ENCODE measurements at places on chromosomes 16 and 17.

DNA sequence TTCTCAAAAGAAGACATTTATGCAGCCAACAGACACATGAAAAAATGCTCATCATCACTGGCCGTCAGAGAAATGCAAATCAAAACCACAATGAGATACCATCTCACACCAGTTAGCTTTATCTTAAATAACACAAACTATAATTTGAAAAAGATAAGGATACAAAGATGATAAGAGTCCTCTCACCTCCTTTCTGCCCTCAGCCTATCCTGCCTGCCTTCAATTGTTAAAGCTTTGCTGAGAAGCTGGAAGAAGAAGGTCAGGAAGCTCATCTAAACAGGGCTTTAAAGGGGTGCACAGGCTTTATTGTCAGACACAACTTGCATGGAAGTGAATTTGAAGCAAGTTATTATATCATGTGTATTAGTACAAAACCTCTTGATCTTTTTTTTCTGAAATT lies 676.3 kb upstream of the GOT2 start:
- no peak for DNase-seq

GRCh38 chr16:65222536-65222935 lies 100.7 kb upstream of the CDH11 start:
- DNase-seq: no peak

GRCh38 chr17:43363181-43363925 lies 35.4 kb upstream of the ARL4D start:
- no peak for DNase-seq

- DNase-seq: no peak
Measured at GRCh38 chr16:85046472-85046916, 18.9 kb downstream of the KIAA0513 start.

DNA sequence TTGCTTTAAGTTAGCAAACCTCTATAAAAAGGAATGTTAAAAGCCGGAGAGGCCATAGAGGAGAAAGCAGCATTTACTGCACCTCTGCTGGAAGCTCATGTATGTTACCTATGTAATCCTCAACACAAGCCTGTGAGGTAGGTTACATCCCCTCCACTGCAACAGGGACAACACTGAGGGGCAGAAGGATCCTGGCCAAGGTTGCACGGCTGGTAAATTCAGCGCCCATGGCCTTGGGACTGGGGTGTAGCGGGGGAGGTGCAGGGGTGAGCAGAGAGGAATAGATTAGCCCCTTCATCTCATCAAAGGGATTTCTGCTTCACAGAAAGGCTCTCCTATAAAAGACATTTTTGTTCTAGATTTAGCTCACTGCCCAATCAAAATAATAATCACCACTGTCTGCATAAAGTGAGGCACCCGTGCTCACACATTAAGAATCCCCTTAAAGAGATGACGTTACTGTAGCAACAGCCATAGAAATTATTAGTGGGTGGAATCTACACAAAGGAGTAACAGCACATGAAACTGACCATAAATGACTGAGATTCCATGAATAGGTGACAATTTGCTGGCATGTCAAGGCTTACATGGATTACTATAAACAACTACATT lies 3.3 kb downstream of the ZCCHC14 start:
- DNase-seq: no peak

- DNase-seq: no peak
Measured at GRCh38 chr17:74603037-74603635, 11.1 kb upstream of the CD300LD start.

DNA sequence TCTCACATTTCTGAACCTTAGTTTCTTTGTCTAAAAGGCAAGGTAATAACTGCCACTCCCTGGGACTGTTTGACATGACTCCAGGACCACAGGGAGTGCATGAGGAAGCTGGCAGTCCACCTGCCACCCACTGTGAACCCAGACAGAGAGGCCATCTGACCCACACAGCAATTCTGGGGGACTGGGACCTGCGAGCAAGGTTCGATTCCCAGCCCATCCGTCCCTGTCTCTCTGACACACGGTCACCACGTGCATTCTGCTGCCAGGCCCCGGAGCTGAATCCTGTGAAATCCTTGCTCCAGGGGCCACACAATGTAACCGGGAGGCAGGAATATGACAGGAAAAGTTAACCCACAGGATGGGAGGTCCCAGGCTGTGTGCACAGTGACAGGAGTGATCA lies 218.8 kb upstream of the FOXF1 start:
- DNase-seq: no peak

DNA sequence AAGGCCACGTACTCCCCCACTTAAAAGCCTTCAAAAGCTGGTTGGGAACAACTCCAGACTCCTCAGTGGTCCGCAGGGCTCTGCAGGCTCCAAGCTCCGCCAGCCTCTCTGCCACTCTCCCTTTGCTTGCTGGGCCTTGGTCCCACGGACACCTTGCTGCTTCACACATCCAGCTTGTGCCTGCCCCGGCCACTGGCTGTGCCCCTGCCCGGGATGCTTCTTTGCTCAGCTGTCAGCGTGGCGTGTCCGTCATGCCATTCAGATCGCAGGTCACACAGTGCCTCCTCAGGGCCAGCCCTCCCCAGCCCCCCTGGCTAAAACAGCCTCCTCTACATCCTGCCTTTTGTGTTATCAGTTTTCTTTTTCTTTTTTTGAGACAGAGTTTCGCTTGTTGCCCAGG lies 11.8 kb downstream of the ASPHD1 start:
- no peak for DNase-seq

- DNase-seq: peak; percentile 73
Measured at GRCh38 chr17:34542700-34543336, 36.6 kb upstream of the TMEM132E start.

DNA sequence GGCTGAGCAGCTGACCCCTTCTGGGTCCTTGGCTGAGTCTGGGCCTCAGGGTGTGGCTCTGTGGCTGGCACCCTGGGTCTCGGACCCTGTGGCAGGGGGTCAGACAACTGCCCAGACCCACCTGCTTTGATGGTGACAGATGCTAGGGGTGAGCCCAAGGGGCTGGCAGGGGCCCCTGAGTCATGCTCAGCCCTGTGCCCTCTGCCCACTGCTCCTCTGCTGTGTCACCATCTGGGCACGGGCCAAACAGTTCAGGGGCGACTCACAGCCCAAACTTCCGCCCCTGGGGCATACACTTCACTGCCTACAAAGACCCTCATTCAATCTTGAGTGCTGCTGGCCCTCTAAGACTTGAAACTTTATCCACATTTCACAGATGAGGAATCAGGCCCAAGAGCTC lies 5.7 kb downstream of the ADGRG1 start:
- DNase-seq: no peak

GRCh38 chr17:72658675-72659074 lies 433.8 kb downstream of the SLC39A11 start:
- DNase-seq: no peak

DNA sequence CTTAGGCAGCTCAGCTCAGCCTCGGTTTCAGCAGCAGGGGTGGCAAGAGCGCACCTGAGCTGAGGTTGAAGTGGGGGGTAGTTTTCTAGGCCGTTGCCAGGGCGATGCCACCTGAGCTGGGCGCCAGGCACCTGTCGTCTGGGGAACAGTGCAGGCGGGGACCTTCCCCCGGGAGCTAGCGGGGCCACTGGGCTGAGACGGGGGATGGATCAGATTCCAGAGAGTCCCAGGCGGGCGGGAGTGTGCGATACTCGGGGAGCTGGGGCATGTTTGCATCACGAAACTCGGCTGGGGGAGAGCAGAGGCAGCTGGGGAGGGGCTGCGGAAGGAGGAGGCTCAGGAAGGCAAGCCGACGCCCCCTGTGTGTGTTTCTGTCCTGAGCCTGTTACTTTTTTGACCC lies 477 bp upstream of the CLDN9 start:
- no peak for DNase-seq

DNA sequence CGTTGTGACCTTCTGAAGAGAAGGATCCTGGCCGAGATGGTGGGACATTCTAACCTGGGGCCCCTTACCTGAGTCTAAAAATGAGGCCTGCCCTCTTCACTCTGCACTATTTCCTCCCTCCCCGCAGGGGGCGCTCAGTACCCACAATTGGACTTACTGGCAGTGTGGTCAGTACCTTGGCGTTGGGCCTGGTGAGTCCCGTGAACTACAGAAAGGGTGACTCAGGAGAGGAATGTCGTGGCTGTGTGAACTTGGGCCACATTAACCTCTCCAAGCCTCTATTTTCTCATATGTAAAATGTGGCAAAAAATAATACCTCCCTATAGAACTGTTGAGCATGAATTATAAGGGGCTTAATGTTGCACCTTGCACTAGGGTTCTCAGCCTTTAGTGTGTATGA lies 3.9 kb downstream of the RSAD1 start:
- DNase-seq: peak; percentile 82

Data from stimulated activated CD4-positive, alpha-beta T cell treated with anti-CD3 and anti-CD28 coated beads, Interleukin-2, amount 100 ng/mL, for 24 hours (primary cell).